Motor neuron (in vitro differentiated cells): ENCODE measurements at places on chromosomes 1 and 21. TPM values are rescaled to one million over a fixed set of nuclear protein-coding genes. Genes with fewer than 3 reads are reported as not detected.

The MEGF6 gene
- total RNA-seq: 0.45 and 1.2 TPM in 2 replicates

GRCh38 chr1:94301186-94301585, 63.8 kb upstream of the ARHGAP29 start:
- ATAC-seq: no peak

The ADAM15 gene
- total RNA-seq: 18.5 and 22.3 TPM in 2 replicates

GRCh38 chr1:209766051-209766450, 10.2 kb downstream of the TRAF3IP3 start:
- no peak for ATAC-seq

DNA sequence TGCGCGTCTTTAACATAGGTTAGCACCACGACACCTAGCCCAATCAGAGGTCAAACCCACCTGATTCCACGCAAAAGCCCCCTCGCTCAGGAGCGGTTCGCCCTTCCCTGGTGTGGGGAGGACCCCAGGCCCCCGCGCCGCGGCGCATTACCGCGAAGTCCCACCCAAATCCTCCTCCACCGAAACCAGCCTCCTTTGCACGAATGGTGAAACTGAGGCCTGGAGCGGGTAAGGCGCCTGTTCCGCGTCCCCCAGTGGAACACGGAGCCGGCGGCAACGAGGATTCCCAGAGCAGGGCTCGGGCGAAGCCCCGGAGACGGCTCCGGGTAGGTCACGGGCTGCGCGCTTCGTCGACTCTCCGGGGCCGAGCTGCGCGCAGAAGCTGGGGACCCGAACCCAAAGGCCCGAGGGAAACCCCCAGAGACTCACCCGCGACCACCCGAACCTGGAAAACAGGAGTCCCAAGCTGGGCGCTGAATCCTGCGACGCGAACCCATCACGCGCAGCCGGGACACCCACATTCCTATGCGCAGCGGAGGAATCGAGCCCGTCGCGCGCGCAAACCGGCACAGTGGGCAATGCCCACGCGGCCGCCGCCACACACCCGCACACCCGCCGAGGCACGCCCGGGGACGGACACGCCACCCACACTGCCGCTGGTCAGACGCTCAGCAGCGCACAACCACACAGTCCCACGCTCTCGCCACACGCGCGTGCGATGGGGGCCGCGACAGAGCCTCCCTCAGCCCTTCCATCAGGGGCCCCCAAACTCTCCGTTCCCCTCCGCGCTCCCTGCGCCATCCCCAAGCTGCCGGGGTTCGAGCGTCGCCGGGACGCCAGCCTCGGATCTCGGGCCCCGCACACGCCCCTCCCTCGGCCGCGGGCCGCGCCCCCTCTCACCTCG, 507 bp downstream of the GLIS1 start:
- peak; percentile 43 for ATAC-seq

DNA sequence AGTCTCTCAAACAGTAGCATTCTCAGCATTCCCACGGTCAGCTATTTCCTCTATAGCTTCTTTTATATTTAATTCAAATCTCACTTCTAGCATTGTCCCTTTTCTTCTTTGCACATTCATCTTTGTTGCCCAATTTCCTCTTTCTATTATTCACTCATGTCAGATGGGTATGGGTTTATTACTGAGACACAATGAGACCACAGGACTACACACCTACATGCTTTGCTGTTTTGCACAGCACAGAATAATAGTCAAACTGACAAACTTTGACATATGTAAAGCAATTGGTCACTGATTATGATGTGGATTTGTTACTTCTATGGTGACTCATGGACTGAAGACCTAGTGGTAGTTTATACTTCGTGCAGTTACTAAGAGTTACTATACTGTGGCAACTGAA, 5.8 kb upstream of the CD1C start:
- ATAC-seq: no peak

- peak; percentile 55 for ATAC-seq
Observed at GRCh38 chr1:56326056-56326455, 253.3 kb downstream of the PLPP3 start.

The GPR25 gene
- total RNA-seq: 0.26 TPM in 1 of 2 replicates, not detected in the other

The DOCK7 gene
- 44.3 and 51.0 TPM in 2 replicates for total RNA-seq

DNA sequence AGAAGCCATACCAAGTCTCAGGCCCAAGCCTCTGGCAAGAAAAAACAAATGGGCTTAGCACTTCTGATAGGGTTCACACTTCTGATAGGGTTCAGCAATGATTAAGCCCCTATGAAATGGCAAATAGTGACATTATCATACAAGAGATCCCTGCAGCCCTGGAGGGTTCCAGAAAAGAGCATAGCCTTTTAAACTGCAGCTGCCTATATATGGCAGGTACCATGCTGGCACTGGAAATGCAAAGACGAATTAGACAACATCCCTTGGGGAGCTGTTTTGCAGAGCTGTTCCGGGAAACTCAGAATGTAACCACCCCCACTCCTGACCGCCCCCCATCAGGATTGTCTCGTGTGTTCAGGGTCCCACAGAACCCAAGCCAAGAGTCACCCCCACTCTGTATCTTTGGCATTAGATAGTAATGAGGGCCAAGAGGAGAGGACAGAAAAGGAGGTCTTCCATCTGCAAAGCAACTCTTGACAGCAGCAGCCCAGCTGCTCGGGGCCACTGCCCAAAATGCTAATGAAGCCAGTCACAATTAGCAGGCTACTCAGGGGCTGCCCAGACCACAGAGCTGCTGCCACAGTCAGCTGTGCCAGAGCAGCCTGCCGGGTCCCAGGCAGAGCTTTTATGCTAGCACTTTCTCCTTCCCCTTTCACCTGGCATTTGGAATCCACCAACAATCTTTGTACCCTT, 50.9 kb downstream of the ITPKB start:
- peak; percentile 82 for ATAC-seq

The LDLRAD1 gene
- total RNA-seq: 0.31 TPM in 1 of 2 replicates, not detected in the other

- no peak for ATAC-seq
Observed at GRCh38 chr1:31712630-31713029, 8.8 kb upstream of the COL16A1 start.

DNA sequence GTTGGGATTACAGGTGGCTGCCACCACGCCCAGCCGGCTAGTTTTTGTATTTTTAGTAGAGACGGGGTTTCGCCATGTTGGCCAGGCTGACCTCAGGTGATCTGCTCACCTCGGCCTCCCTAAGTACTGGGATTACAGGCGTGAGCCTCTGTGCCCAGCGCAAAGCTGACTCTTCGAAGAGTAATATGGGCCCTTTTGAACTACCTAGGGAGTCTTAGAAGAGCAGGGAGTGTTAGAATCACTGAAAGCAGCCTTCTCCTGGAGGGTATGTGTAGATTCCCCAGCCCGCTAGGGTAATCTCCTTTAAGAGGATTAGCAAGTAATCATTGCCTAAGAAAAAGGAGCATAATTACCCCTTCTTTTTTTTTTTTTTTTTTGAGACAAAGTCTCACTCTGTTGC, 6.5 kb upstream of the MAST2 start:
- ATAC-seq: no peak

The IFNLR1 gene
- 1.0 and 1.2 TPM in 2 replicates for total RNA-seq

GRCh38 chr21:33069994-33070743, at the start of gene OLIG1:
Gene OLIG1 (plus strand): TSS chr21:33070141. CDS start chr21:33070247, 106 bp downstream.
- ATAC-seq: peak; percentile 87

The RGS16 gene
- 45.4 and 48.1 TPM in 2 replicates for total RNA-seq

DNA sequence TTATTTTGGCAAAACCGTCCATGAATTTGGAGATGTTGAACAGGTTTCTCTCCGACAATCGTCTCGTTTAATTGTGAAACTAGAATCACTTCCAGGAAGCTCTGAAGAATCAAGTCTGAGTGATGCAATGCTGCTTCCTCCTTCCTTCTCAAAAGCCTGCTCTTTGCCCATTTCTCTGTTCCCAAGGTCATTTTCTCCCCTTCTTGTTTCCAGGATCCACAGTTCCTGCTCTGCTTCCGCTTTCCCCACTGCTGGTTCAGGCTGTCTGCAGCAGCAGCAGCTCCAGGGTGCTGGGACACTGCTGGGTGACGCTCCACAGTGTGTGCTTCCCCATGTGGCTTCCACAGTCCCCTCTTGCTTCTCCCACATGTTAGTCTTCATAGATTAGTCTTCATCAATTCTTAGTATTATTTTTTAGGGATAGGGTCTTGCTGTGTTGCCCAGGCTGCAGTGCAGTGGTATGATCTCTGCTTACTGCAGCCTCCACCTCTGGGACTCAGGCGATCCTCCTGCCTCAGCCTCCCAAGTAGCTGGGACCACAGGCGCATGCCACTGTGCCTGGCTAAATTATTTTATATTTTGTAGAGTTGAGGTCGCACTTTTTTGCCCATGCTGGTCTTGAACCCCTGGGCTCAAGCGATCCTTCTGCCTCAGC, 156.2 kb downstream of the DYRK1A start:
- no peak for ATAC-seq

DNA sequence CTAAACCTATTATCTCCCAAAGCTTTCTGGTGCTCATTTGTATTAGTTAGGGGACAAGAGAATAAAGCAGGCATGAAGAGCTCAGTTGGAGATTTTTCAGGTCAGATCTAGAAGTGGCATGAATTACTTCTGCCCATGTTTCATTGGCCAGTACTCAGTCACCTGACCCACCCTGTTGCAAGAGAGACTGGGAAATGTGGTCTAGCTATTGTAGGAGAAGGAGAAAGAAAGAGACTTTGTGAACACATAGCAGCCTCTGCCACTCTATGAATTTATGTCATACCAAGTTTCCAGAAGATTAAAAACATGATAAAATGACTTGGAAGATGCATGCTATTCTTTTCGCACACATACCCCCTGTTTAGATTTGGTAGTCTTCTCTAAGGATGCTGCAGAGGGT, 302.3 kb upstream of the RUNX1 start:
- ATAC-seq: no peak

- no peak for ATAC-seq
Observed at GRCh38 chr1:241269116-241269515, 87.9 kb downstream of the RGS7 start.

GRCh38 chr1:184757891-184758290, 3.2 kb upstream of the EDEM3 start:
- no peak for ATAC-seq

DNA sequence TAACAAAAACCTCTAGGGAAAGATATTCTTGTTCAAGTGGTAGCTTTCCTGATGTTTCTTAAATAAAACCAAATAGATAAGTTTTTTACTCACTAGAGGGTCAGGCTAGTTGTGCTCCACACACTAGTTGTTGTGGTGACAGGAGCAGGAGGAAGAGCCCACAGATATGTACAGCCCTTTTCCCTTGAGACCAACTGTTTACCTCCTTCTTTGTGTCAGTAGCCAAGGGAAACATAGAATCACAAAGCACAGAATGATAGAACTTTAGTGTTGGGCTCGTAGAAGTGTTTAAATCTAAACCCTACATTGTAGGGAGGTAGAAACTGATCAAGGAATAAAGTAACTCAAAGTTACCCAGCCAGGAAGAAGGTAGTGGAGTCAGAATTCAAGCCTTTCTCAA, 309.0 kb downstream of the CTH start:
- ATAC-seq: no peak

The IGSF3 gene
- 4.3 and 14.1 TPM in 2 replicates for total RNA-seq

- peak; percentile 16 for ATAC-seq
Observed at GRCh38 chr1:117740496-117740895, 134.6 kb downstream of the TENT5C start.

The PLA2G2F gene
- total RNA-seq: 1.3 and 1.7 TPM in 2 replicates

The SYPL2 gene
- 0.11 and 0.69 TPM in 2 replicates for total RNA-seq

DNA sequence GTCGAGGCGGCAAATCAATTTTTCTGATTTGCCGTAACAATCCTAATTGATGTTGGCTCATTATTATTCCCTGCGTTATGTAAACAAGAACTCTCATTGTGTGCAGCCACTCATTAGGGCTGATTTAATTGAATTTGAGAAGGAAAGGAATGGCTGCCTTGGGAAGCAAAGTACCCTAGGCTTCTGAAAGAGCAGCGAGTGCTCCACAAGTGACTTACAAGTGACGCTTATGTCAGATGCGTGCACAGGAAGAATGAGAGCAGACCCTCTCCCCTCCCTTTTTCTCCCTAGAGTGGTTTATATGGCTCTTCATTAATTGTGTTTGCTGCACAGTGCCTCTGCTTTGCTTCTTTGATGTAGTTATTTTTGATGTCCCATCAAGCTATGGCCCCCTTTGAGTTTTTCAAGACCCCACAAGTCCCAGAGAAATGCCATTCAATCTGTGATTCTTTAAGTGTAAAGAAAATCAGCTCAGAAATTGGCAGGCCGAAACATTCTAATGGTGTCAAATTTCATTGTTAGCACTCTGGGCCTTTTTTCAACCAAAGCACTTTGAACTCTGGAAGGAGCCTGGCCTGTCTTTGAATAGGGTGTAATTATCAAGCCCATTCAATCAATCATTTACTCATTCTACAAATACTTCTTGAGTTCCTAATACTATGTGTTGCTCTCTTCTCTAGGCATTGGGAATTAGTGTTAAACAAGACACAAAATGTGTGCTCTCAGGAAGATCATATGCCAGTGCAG, 86.8 kb upstream of the VAV3 start:
- no peak for ATAC-seq

- ATAC-seq: no peak
Observed at GRCh38 chr1:228182296-228183030, 16.9 kb downstream of the IBA57 start.

DNA sequence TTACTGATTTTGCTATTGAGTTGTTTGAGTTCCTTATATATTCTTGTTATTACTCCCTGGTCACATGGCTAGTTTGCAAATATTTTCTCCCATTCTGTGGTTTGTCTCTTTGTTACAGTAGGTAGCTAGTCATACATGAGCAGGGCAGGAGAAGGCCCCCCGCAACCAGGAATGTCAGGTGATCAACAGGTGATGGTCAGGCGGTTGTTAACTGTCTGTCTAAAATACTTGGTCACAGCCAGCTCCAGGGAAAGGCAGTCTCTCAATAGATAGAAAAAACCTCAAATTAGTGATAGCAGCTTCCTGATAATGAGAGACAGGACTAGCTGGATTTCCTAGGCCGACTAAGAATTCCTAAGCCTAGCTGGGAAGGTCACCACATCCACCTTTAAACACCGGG, 217.9 kb downstream of the RHOU start:
- no peak for ATAC-seq

The KCNJ9 gene
- 0.18 and 1.3 TPM in 2 replicates for total RNA-seq

GRCh38 chr1:234885601-234886000, 243.0 kb downstream of the TOMM20 start:
- ATAC-seq: peak; percentile 16

The GPR37L1 gene
- 0.60 and 0.81 TPM in 2 replicates for total RNA-seq

The ATP5PO gene
- total RNA-seq: 235 and 237 TPM in 2 replicates

GRCh38 chr1:22143065-22144033, at the start of gene WNT4:
Gene WNT4 (minus strand): TSS chr1:22143097. CDS start chr1:22142922, 175 bp downstream.
- ATAC-seq: peak; percentile 67

GRCh38 chr1:232904566-232904965, 45.8 kb upstream of the NTPCR start:
- peak; percentile 98 for ATAC-seq

The SPRR2E gene
- total RNA-seq: not detected in 2 replicates

GRCh38 chr1:211009944-211010343, 124.0 kb downstream of the KCNH1 start:
- no peak for ATAC-seq

- peak; percentile 6 for ATAC-seq
Observed at GRCh38 chr1:15734901-15735300, 1.2 kb upstream of the SLC25A34 start.

The RAB3B gene
- total RNA-seq: 34.4 and 36.5 TPM in 2 replicates
